Astrocyte of the spinal cord (primary cell): ENCODE measurements at places on chromosomes 7 and 10.

DNA sequence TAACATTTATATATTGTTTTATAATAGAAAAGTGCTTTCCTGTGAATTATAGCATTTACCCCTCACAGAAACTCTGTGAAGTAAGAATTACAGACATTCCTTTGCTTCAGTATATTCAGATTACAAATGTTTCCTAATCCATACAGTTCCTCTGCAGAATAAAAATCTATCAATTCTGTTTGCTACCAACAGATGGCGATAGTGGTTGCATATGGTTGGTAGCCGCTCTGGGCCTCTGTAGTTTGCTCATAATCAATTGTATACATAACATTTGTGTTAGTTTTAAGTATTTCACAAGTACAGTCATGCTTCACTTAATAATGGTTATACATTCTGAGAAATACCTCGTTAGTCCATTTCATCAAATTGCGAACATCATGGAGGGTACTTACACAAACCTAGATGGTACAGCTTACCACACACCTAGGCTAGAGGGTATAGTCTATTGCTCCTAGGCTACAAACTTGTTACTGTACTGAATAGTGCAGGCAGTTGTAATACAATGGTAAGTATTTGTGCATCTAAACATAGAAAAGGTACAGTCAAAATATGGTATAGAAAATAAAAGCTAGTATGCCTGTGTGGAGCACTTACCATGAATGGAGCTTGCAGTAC is 94.4 kb upstream of the STEAP4 start:
- no peak for DNase-seq

- DNase-seq: peak; percentile 63
Measured at GRCh38 chr10:8054494-8055407, at the start of gene GATA3. TSS of gene GATA3 (plus strand) at chr10:8054688. CDS start at chr10:8055656, 968 bp downstream.

- DNase-seq: no peak
Measured at GRCh38 chr10:119466655-119467054, 75.9 kb downstream of the RGS10 start.

DNA sequence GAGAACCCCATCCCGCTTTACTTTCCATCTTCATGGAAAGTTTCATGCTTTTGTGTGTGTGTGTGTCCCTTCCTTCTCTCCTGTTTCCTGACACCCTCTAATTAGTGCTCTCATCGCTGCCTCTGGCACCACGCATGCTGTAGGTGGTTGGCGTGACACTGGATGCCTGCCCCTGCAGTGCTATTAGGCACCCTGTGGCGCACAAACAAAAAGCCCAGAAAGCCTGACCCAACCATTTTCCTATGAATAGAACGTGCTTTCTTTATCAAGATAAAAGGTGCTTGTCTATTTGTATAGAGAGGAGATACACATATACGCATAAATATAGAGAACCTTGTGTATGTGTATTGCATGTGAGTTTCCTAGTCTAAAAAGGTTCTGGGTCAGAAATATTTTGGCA is 120.8 kb upstream of the CDCA7L start:
- no peak for DNase-seq

DNA sequence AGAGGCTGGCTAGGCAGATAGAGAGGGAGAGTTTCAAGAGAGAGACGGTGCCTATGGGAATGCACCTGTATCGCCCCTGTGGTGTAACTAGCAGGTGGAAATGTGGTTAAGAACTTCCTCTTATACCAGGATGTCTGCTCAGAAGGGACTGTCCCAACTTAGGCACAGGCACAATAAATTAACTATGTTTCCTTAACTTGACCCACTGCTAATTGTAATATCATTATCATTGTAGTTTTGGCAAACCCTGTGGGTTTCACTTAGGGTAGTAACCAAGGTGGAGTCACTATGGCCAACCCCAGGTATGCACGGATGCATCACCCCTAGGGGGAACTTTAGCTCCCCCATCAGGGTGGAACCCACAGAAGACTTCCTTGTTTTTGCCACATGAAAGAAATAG is 455.7 kb downstream of the DGKB start:
- DNase-seq: no peak

GRCh38 chr7:50147951-50148808 is 55.1 kb upstream of the ZPBP start:
- no peak for DNase-seq

DNA sequence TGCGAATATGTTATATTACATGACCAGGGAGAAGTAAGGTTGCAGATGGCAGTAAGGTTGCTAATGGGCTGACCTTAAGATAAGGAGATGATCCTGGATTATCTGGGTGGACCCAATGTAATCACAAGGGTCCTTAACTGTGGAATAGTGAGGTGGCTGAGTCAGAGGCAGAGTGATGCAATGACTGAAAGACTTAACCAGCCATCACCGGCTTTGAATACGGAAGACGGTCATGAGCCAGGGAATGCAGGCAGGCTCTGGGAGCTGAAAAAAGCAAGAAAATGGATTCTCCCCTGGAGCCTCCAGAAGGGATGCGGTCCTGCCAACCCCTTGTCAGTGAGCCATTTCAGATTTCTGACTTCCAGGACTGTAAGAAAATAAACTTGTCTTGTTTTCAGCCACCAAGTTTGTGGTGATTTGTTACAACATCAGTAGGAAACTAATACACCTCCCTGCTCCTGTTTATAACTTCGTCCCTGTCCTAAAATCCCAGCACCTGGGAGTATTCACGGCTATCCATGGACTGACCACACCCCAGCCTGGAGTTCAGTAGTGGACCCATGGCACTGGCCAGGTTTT is 4.6 kb upstream of the C10orf95 start:
- peak; percentile 79 for DNase-seq

DNA sequence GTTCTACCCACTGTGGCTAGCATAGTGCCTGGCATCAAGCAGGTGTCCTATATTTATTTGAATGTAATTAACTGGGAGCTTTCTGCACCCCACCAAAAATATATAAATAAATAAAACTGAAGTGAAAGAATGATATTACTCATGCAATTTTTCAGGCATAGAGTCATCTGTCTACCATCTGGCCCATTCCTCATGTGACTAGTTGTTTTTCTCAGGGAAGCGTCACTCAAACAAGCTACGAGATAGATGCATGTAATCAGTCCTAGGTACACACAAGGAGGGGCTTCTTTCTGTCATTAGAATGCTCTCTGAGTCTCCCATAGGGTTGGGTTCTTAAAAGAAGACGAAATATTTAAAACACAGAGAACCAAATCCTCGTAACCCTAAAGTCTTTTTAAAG is 255.5 kb upstream of the KMT2E start:
- no peak for DNase-seq

GRCh38 chr10:31947144-31947926 is 18.7 kb upstream of the ARHGAP12 start:
- peak; percentile 86 for DNase-seq

DNA sequence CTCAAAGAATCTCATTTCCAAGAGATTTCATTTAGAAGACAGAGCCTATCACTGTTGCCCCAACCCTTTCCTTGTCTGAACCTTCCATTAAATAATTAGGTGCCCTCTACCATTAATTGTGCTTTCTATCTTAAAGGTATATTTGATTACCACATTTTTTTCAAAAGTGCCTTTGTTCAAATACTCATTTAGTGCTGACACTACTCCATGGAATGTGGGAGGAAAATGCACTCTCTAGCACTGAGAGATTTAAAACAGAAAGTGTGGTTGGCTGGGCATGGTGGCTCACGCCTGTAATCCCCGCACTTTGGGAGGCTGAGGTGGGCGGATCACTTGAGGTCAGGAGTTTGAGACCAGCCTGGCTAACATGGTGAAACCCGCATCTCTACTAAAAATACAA is 119.8 kb downstream of the CACNA2D1 start:
- no peak for DNase-seq

DNA sequence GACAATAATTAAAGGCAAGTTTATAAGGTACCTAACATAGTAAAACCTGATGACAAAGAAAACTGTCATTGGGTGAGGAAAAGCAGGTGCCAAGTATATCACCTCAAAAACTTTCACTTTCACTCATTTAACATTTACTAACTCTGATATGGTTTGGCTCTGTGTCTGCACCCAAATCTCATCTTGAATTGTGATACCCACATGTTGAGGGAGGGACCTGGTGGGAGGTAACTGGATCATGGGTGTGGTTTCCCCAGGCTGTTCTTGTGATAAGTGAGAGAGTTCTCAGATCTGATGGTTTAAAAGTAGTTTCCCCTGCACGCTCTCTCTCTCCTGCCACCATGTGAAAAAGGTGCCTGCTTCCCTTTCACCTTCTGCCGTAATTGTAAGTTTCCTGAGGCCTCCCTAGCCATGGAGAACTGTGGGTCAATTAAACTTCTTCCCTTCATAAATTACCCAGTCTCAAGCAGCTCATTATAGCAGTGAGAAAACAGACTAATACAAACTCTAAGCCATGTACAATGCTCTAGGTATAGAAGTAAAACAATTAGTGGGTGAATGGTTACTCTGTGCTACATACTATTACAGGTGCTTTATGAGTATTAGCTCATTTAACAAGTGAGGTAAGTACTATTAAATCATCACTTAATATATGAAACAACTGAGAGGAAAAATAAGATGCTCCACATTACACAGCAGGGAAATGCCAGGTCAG is 199.0 kb downstream of the CHCHD3 start:
- no peak for DNase-seq
